GM20000 (cell line): ENCODE measurements at places on chromosomes 11 and 22.

- DNase-seq: peak; percentile 95
These were observed at the start of the genes NUDT22 and TRPT1 for GRCh38 chr11:64225608-64226506. NUDT22 (plus strand) TSS chr11:64226274; CDS start chr11:64226653, 379 bp downstream. TRPT1 (minus strand) TSS chr11:64226186; CDS start chr11:64225860, 326 bp downstream.

DNA sequence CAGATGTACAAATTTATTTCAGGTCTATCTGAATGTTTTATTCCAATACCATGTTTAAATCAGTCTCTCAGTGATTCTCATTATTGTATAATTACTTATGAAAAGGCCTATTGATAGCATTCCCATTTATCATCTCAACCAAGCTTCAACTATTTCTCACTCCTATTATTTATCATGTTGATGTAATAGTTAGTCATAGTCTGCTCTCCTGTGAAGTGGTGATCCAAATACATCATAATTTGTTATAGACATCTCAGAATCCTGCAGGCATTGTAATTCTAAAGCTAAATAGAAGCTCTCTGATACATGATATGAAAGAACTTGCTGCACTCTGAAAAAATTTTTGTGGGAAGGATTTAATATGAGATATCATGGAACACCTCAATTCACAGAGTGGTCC is 21.8 kb upstream of the OR8G1 start:
- no peak for DNase-seq

DNA sequence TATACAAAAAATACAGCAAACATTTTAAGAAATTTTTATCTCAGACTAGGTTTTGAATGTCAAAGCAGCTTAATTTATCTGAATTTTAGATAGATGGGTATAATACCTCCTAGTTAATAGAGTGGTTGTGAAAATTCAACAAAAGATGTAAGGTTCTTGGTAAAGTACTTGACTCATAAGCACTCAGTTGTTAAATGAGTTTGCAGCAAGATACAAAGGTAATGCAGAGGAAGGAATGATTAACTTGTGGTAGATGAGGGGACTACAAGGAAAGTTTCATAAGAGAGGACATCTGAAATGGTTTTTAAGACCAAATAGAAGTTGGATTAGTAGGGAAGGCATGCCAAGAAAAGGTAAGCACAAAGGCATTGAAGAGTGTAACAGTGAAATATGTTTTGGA is 37.4 kb downstream of the PPME1 start:
- no peak for DNase-seq

- DNase-seq: no peak
These were observed 129.5 kb upstream of the TBCEL start for GRCh38 chr11:120894202-120894985.

GRCh38 chr11:104151404-104152204 is 12.3 kb downstream of the PDGFD start:
- DNase-seq: no peak

DNA sequence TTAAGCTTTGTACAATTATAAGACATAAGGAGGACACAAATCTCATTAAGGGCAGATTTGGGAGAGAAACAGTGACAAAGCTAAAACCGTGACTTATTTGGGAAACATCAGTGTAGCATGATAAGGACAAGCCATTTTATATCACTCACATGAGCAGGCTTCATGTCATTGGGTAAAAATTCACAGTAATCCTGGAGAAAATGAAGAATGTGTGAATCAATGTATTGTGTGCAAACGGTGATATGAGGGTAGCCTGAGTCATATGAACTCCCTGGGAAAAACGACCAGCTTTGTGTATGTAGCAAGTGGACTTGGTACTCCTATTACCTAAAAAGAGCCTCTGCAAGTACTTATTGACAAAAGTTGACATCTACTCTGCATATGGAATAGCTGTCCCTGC is 6.0 kb upstream of the TRIM34 start:
- DNase-seq: no peak

GRCh38 chr22:46267431-46268279 is at the start of gene TTC38:
TTC38 (plus strand) TSS chr22:46268008; CDS start chr22:46268040, 32 bp downstream.
- peak; percentile 98 for DNase-seq

DNA sequence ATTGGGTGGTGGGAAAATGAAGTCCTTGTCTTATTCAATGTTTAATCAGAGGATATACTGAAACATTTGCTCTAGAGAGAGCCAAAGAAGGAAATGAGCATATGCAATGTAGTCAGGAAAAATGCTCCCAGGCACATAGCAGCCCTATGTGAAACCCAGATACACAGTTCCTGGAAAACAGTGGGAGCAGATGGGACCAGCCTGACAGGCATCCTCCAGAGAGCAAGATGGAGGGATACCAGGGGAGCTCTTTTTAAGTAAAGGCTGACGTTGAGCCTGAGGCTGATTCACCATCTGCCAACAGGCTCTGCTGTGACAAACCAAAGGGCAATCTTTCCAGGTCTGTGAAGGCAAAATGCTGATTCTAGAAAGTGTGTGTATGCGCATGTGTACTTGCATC is 559.4 kb upstream of the KIRREL3 start:
- no peak for DNase-seq

- no peak for DNase-seq
These were observed 16.8 kb downstream of the PRDM11 start for GRCh38 chr11:45162916-45163879.

DNA sequence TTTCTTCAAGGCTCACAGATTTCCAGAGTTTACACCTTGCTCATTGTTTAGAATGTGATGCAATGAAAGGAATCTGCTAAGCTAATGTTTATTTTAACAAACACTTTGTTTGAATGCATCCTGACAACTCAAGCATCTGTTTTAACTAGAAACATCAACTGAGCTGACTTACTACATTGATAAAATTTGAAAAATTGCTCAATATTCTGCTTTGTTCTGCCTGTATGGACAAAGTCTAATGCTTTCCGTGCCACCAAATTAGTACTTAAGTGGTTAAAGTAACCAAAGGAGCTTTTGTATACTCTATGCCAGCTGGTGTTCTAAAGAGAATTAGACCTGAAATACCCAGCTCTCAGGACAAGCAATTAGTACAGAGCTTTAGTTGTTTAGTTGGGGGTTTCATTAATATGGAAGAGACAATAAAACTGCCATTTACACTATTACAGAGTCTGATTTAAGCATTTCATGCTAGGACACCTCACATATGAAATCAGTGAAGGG is 105.2 kb downstream of the MAML2 start:
- DNase-seq: no peak

DNA sequence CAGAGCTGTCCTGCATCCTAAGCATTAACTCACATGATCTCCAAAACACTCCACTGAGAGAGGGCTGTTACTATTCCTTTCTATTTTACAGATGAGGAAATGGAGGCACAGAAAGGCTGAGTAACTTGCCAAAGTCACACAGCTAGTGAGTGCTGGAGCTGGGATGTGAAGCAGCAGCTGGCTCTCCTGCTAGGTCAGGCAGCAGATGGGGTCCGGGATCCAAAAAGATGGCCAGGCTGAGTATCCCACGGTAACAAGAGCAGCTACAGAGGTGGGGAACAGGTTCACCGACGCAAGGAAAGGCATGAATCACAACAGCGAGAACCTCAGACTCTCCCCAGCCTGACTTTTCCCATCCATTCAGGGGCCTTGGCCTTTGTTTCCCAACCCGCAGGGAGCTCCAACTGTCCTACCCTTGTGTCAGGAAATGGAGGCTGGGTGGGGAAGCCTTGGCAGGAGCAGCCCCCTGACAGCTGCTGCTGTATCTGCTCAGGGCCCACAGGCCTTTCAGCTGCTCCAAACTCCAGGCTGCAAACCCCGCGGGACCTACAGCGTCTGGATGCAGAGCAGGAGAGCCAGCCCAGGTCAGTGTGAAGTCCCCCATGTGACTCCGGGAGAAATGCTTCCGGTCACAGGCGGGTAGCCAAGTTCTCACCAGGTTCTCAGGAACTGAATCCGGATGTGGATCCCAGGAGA is 29.5 kb downstream of the DKK3 start:
- no peak for DNase-seq

GRCh38 chr11:1771700-1772099 is 8.0 kb upstream of the CTSD start:
- no peak for DNase-seq

DNA sequence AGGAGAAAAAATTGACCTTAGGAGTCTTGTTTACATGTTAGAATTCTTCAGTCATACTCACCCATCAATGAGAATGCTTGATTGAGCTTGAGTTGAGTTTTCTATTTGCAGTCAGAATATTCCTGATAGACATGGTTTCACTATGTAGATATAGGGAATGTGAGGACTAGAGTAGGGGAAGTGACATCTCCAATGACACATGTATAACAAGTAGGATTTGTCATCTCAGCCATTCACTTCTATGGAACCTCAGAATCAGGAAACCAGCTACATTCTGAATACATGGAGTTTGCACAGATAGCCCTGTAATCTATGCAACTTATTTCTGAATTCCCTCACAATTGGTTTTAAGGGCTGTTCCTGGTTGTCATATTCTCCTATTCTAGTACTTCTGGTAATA is 20.1 kb upstream of the OR9Q1 start:
- DNase-seq: no peak

DNA sequence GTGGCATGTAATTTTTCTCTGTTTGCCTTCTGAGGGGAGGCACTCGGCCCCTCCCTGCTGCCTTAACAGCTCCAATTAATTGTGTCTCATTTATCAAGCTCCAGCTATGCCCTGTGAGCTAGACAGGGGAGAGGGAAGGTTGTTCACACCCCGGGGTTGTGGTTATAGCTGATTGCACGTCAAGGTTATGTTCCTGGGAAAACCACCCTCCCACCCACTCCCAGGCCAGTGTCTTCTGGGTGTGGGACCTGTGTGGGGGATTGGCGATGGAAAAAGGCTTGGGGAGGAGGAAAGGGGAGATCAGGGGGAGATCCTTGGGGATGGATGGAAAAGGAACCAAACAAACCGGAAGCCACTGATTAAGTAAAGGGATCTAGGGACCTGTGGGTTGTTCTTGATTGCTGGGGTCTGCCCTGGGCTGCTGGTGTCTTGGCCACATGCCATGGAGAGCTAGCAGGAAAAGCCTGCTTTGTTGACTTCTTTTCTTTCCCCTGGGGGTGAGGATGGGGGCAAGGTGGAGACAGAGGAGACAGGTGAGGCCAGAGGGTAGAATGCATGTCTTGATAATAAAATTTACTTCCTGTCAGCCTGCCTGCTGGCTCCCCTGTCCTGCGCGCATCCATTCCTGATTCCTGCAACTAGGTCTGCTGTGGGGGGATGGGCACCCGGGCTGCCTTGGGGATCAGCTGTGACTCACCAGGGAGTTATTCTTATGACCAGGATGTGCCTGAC is 13.5 kb upstream of the SORL1-AS1 start:
- no peak for DNase-seq

- DNase-seq: no peak
These were observed 33.7 kb downstream of the SVIP start for GRCh38 chr11:22795914-22796313.

DNA sequence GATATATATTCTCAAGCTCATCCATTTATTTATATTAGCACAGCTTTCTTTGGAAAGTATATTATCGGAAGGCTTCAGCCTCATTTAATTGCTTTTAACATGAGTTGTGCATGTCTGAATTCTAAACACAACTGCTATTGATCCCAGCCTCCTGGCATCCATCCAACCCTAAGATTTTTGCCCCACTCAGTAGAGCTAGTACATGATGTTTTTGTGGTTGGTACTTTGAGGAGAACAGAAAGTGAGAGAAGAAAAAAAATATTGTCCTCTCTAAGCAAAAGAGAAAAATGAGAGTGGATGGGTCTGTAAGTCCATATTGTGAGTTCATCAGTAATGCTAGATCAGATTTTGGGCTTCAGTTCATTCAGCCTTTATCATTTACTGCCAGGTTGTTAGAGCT is 198.7 kb downstream of the DDX10 start:
- DNase-seq: no peak

GRCh38 chr11:1966531-1966930 is 19.4 kb downstream of the MRPL23 start:
- no peak for DNase-seq

DNA sequence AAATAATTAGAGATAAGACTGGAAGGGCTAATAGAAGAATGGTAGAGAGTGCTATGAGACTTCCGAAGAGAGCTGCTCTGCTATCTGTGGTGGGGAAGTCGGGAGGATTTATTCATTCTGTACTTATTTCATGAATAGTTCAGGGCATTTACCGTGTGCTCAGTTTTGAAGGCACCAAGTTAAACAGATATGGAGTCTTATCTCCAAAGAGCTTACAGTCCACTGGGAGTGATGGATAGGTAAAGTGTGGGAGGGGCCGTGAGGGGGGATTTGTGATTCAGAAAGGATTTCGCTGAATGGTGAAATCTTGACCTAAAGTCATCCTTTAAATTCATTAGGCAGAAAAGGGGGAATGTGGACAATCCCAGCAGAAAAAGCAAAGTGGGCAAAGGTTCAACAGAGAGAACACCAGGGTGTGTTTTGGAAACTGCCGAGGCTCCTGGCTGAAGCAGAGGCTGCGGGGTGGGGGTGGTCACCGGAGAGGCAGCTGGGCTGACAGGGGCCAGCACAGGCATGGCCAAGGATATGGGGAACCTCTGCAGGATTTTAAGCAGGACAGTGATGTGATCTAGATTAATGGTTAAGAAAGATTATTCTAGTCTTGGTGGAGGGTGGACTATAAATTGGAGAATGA is 91.2 kb downstream of the UBASH3B start:
- no peak for DNase-seq

DNA sequence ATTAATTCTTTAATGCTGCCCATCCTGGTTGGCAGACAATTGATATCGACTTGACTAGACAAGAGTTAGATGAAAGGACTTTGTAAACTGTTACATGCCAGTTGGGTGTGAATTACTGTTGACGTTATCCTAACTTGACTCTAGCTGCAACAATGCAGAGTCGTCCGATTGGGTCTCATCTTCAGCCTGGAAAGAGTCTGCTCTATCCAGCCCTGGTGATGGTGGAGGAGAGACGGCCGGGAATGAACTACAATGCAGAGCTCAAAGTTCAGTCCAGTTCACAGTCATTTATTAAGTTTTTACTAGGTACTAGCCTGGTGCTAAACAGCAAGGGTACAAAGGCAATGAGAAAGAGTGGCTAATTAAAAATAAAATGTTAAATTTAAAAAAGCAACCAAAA is 4.9 kb upstream of the SMIM35 start:
- DNase-seq: no peak
